ENCODE measurements at places on chromosomes 1 and 21.
A peak's percentile ranks its signal among the peaks of the same experiment; 100 is the strongest.

- DNase-seq, result no peak
Observed at GRCh38 chr1:19036041-19036812, 79.8 kb upstream of the IFFO2 start.

DNA sequence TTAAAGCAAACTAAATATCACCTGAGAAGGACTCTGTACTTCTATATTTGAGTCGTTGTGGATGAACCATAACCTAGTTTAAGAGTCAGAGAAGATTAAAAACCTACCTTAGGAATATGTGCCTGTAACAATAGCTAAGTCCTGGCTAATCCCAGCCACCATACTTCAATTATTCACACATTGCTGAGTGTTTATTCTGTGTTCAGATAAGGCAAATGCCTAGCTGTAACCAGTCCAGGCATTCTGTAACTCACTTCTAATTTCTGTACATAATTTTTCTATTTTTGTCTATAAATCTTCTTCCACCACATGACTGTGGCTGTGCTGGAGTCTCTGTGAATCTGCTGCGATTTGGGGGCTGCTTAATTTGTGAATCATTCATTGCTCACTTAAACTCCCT lies 441.9 kb upstream of the ADAMTS5 start:
- no peak for DNase-seq

DNA sequence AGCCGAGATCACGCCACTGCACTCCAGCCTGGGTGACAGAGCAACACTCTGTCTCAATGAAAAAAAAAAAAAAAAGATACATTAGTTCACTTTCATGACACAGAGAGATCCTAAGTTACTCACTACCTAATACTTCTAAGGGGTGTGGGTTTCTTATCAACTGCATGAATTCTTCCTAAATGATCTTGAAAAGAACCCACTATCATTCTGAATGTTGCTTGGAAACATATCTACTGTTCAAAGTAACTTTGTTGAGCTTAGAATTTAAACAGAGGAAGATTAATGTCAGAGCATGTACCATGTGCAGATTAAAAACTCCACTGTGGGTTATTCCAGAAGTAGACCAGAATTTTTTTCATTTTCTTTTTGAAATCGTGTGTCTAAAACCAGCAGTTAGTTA lies 241.5 kb downstream of the LTN1 start:
- DNase-seq, result no peak

DNA sequence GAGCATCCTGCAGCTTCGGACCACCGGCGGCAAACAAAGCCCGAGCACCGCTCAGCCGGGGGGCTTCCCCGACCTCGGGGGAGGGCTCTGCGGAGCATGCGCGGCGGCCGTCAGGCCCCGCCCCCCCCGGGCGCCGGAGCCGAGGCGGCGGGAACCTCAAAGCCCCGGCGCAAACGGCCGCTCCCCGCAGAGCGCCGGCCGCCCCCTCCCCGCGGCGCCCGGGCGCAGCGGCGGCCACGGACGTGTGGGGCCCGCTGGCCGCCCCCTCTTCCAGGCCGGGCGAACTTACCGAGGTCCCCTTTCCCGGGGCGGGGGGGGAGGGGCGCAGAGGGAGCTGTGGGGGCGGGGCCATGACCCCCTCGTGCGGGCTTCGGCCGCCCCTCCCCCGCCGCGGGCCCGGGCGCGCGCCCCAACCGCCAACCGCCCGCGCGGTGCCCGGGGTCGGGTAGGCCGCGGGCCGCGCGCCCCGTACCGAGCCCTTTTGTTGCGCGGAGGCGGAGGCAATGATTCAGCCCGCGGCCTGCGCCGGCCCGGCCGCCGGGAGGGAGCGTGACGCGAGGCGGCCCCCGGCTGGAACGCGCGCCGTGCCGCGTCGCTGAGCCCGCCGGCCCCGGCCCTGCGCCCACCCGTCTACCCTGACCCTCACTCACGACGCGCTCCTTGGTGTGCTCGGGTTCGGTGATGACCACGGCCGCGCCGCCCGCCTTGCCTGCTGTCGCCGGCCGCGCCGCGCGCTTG lies 1.7 kb downstream of the RCC2 start:
- peak; percentile 37 for DNase-seq

DNA sequence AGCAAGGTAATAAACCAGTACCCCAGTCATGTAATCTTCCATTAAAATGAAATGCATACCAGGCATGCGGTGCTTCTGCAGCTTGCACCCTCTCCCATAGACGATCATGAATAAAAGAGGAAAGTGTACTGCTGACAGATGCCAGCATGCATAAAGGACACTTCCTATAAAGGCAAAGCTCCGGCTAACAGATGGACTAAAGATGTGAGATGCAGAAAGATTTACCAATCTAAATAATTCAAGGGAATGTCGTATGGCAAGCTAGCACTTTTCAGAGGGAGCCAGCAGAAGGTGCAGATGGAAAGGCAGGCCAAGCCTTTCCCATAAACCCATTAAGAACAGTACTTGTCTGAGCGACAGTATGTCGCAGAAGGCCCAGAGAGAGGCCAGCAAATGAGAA lies 542.0 kb downstream of the NUF2 start:
- DNase-seq, result no peak

- no peak for DNase-seq
Observed at GRCh38 chr1:32858136-32858535, 12.6 kb downstream of the FNDC5 start.

DNA sequence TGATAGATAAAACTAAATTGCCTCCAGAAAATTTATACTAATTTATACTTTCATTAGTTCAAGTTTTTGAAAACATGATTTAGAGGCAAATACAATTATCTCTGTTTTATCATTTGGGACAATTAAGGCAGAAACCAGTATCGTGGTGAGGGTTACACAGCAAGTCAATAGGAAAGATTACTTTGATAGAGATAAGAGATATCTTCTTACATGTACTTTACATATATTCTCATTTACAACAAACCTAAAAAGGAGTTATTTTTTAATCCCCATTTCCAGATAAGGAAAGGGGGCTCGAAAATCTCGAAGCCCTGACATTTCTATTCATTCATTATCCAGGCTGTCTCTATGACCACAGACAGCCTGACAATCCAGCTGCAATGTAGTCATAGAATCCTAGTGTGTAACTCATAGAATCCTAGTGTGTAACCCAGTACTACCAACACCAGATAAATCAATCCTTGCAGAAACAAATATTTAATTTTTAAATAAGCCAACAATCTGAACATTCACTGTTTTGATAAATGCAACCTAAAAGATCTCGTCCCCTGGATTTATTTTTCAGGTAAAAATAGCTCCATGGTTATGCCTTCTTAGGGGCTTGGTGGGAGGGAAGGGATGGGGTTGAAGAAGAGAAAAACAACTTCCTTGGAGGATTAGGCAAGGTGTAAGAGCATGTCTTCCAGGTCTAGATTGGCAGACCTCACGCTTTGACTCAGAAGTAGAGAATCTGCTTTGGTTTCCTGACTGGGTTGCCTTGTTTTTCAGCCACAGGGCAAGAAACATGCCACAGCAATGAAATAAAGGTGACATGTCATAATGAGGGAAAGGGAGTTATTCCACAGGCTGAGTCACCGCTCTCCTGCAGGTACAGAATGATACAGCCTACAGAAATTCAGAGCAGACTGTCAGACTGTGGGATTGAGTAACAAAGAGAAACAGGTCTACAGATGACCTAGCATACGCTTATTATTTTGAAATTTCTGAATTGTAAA lies 45.6 kb downstream of the IRF2BP2 start:
- DNase-seq, result no peak

- no peak for DNase-seq
Observed at GRCh38 chr1:48889082-48889481, 112.4 kb upstream of the BEND5 start.
